AG08395 (cell line): ENCODE measurements at places on chromosomes 16 and 17.
A peak's percentile ranks its signal among the peaks of the same experiment; 100 is the strongest.

GRCh38 chr16:82439678-82440293, 187.0 kb upstream of the CDH13 start:
- DNase-seq = peak; percentile 62

DNA sequence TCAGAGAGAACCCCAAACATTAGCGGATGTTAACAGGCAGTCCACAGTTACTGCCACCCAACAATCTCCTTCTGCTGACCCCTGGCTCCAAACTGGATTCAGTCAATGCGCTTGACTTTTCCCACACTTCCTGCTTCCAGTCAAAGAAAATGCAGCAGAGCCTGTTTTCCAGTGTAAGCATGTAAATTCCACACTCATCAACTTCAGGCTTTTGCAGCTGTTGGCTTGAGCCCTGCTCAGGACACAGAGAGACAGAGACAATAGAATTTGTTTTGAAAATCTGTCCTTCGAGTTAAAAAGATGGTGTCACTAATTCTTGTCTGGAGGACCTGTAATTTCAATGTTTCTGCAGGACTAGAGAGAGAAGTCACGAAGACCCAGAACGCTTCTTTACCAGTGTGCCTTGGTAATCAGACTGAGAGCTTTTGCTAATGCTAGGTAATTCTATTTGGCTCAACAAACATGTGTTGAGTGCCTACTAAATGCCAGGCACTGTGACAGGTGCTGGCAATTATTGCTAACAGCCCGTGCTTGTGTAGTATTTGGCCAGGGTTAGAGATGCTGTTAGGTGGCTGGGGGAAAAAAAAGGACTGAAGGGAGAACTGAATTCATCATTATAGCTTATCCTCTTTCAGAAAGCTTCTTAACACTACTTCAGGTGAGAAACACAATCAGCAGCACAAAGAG, 32.5 kb downstream of the HOXB1 start:
- no peak for DNase-seq

DNA sequence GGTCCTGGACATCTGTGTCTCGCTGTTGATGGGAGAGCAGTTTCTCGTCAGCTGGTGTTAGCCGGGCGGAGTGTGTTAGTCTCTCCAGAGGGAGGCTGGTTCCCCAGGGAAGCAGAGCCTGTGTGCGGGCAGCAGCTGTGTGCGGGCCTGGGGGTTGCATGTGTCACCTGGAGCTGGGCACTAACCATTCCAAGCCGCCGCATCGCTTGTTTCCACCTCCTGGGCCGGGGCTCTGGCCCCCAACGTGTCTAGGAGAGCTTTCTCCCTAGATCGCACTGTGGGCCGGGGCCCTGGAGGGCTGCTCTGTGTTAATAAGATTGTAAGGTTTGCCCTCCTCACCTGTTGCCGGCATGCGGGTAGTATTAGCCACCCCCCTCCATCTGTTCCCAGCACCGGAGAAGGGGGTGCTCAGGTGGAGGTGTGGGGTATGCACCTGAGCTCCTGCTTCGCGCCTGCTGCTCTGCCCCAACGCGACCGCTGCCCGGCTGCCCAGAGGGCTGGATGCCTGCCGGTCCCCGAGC, 17.9 kb downstream of the GAA start:
- no peak for DNase-seq

DNA sequence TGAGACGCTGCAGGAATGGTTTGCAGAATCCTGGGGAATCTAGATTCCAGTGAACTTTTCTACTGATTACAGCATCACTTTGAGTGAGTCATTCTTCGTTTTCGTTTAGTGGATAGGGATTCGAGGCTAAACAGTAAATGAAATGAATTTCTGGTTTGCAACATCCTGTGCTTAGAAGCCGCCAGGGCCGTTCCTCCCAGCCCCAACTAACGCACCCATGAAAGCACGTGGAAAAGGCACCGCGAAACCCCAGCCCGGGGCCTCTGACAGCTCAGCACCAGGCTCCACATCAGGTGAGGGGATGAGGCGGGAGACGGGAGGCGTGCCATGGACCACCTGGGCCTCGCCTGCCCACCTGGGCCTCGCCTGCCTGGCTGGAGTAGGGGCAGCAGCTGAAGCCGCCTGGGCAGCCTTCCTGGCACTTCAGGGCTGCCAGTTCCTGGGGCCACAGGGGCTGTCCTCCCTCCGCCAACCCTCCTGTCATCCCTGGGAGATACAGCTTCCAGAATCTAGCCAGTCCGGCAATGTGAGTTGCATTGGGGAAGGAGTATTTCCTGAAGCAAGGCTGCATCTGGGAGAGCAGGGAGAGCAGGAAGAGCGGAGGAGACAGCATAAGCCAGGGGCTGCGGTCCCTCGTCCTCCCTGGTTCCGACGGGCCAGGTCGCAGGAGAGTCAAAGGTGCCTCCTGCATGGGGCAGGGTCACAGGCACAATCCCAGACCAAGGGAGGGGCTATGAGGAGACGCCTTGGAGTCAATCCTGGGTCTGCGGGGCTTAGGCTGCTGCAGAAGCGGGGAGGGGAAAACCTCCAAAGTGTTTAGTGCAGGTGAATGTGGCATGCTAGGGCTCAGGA, 78.4 kb downstream of the RPH3AL start:
- no peak for DNase-seq

DNA sequence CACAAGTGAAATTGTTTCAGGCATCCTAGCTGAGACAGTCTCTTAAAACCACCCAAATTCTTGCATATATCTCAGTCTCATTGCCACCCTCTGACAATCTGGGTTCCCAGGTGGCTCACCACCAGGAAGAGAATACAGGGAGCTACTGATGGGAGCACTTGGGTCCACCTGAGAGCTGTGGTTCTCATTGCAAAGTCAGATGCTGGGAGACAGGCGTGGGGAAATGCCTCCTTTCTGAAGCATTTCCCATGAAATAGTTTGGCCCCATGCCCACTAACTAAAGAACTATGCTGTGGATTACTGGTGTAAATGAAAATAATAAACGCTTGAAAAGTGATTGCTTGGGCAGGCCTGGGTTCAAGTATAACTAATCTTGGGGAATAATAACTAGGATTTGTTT, 70.3 kb downstream of the CMC2 start:
- no peak for DNase-seq

- peak; percentile 27 for DNase-seq
These were observed 24.2 kb downstream of the SGSH start for GRCh38 chr17:80195671-80196529.

GRCh38 chr16:17885659-17886207, 415.0 kb upstream of the XYLT1 start:
- no peak for DNase-seq

GRCh38 chr16:56203052-56203451, 11.8 kb downstream of the GNAO1 start:
- no peak for DNase-seq

DNA sequence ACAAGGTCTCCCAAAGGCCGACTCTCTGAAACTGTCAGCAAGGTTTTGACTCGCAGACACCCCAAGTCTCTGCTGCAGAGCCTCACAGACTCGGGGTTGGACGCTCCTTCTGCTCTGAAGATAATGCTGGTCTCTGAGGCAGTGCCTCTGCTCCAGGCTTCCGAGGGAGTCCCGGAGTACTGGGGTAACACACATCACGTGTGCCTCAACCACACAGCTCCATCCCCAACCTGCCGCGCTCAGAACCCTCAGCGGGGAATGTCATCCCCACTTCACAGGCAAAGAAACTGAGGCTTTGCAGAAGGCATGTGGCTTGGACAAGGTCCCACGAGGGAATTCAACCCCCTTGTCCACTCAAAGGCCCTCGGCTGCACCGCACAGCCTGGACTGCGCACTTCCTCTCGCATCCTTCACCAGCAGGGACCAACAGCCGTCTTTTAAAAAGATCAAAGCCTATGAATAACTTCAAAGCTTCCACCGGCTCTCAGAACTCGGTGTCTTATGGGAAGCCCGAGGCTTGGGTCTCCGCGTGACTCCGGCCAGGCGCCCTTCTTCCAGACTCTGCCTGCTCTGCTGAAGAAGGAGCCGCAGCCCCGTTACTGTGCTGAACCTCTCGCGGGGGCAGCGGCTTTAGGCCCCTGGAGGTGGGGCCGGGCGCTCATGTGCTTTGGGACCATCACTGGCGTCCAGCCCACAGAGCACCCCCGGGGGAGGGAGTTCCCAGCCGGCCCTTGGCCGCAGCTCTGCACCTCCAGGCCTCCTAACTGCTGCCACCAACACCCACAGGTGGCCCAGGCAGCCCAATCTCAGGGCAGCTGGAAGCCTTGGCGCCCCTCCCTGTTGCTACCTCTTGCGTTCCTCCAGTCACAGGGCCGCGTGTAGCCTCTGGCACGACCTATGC, 2.2 kb downstream of the TMEM204 start:
- no peak for DNase-seq

DNA sequence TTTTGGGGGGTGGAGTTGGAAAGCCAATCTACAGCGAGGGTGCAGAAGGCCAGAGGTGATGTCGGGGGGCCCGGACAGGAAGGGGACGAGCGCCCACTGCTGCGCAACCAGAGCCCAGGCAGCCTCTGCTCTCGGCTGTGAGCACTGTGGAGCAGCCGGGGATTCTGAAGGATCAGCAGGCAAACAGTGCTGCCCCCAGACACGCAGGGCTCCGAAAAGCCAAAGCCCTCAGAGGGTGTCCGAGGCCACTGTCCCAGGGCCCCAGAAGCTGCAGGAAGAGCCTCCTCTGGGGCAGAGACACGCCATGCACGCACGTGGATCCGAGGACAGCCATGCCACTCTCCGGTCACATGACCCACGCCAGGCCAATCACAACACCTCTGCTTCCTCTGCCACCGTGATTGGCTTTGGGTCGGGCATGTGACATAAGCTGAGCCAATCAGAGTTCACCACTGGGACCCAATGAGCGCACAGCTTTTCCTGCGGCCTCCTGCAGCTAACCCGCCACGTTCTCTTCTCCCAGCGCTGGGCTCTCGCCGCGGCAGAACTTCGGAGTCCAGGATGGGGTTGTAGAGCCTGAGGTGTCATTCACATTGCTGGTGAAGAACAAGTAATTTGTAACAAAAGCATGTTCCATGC, 40.7 kb downstream of the ACTG1 start:
- DNase-seq = peak; percentile 100

- DNase-seq = no peak
These were observed 434.7 kb downstream of the KIF2B start for GRCh38 chr17:54257440-54257839.

DNA sequence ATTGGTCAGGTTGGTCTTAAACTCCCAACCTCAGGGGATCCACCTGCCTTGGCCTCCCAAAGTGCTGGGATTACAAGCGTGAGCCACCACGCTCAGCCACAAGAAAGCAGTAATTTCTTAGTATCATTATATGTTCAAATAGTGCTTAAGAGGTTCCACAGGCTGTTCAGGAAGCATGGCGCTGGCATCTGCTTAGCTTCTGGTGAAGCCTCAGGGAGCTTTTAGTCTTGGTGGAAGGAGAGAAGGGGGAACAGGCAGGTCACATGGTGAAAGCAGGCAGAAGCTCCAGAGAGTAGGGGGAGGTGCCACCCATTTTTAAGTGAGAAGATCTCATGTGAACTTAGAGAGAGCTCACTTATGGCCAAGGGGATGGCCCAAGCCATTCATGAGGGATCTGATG, 3.7 kb upstream of the SEC14L1 start:
- no peak for DNase-seq

GRCh38 chr17:65418622-65419021, 142.8 kb downstream of the AXIN2 start:
- DNase-seq = no peak

DNA sequence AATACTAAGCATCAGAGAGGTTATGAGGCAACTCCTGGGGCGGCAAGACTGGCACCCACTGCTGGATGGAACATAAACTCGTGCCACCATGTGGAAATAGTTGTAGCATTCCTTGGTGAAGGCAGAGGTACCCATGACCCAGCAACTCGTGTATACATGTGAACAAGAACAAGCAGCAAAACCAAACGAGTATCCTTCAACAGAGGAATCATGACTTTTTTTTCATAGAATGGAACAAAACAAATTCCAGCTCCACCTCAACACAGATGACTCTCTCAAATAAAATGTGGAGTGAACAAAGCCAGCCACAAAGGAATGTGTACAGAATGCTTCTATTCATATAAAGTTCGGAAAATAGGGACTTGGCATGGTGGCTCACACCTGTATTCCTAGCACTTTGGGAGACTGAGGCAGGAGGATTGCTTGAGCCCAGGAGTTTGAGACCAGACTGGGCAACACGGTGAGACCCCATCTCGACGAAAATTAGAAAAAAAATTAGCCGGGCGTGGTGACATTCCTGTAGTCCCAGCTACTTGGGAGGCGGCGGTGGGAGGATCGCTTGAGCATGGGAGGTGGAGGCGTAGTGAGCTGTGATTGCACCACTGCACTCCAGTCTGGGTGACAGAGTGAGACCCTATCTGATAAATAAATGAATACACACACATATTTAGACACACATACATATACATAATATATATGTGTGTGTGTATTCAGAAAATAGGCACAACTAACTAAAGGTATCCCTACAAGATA, 35.3 kb downstream of the B9D1 start:
- DNase-seq = peak; percentile 85

GRCh38 chr16:67803894-67804293, 2.5 kb downstream of the RANBP10 start:
- DNase-seq = no peak

- DNase-seq = no peak
These were observed 52.5 kb downstream of the MRC2 start for GRCh38 chr17:62679866-62680377.

GRCh38 chr17:27569257-27569722, 61.7 kb upstream of the LGALS9 start:
- no peak for DNase-seq

DNA sequence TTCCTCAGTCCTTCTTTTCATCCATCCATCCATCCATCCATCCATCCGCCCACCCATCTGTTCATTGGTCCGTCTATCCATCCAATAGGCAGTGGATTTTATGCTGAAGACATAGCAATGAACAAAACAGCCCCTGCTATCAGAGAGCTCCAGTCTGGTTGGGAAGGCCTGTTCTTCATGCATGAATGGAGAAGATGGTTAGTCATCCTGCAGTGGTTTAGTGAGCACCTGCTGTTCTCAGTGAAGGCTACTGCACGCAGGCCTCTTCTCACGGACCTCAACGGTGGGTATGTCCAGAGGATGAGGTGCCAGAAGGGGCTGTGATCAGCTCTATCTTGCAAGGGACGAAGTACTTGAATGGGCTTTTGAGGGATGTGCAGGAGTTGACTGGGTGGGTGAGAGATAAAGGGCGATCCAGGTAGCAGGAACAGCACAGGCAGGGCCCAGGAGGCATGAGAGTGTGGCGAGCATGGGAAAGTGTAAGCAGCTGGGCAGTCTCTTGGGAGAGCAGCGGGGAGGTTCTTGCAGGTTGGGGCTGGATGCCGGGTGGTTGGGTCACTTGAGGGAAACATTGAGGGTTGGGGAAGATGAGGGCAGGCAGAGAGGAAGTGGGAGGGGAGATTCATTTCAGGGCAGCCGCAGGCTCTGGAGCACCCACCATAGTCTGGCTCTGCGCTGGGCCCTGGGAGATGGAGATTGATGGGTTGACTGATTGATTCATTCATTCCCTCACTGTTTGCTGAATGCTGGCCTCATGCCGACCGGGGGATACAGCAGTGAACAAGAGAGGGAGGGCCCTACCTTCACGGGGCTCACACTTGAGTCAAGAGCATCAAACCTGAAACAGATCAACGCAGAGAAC, 115.0 kb upstream of the CIBAR2 start:
- DNase-seq = no peak

GRCh38 chr16:27511657-27512448, 37.9 kb downstream of the GTF3C1 start:
- no peak for DNase-seq
